Bronchial epithelial cell (primary cell): ENCODE measurements at places on chromosomes 6 and 20.
A peak's percentile ranks its signal among the peaks of the same experiment; 100 is the strongest.

- DNase-seq, result peak; percentile 33
Measured at GRCh38 chr20:15742087-15742486, 831.2 kb downstream of the KIF16B start.

GRCh38 chr20:47487175-47487917 is 14.3 kb upstream of the NCOA3 start:
- peak; percentile 47 for DNase-seq

- no peak for DNase-seq
Measured at GRCh38 chr6:2809015-2809414, 32.6 kb downstream of the SERPINB1 start.

DNA sequence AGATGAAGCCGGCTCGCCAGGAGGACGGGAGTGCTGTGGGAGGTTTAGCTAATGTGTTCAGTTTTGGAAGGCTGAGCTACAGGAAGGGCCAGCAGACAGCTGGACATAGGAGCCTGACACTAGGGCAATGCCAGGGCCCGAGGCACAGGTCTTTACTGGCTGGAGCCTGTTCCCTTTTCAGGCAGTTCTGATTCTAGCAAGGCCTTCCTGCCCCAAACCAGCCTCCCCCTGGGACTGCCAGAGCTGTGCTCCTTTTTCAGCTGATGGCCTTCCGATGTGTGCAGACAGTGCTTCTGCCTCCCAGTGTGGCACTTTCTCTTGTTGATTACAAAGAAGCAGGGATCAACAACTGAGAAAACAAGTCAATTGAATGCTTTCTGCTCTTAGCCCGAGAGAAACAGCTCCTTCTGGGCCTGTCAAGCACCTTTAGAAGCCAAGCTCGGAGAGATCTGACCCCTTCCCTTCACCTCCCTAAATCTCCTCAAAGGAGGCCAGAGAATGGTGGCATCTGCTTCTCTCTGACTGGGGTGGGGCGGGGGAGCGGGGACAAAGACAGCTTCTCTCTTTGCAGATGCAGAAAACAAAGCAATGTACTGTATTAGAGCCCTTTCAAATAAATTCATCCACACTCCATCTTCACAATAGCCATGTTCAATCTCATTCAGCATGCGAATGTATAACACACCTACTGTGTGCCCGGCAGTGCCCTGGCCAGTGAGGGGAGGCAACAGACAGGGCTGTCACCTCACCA is 63.2 kb downstream of the RAB44 start:
- DNase-seq, result no peak

GRCh38 chr6:38973178-38974057 is 75.2 kb upstream of the GLP1R start:
- peak; percentile 96 for DNase-seq

DNA sequence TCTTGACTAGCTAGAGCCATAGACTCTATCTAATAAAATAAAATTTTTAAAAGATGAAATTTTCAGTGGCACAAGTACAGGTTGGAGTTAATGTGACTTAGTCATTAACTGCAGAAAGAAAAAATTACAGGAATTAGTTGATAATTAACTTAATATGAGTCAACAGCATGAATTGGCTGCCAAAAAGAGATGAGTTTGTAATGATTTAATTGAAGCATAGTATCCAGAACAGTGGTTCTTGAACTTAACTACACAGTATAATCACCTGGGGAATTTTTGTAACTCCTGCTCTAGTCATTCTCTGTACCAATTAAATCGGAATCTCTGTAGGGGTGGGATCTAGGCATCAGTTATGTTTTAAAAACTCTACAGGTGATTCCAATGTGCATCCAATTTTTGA is 46.3 kb upstream of the HMGN3 start:
- DNase-seq, result no peak

DNA sequence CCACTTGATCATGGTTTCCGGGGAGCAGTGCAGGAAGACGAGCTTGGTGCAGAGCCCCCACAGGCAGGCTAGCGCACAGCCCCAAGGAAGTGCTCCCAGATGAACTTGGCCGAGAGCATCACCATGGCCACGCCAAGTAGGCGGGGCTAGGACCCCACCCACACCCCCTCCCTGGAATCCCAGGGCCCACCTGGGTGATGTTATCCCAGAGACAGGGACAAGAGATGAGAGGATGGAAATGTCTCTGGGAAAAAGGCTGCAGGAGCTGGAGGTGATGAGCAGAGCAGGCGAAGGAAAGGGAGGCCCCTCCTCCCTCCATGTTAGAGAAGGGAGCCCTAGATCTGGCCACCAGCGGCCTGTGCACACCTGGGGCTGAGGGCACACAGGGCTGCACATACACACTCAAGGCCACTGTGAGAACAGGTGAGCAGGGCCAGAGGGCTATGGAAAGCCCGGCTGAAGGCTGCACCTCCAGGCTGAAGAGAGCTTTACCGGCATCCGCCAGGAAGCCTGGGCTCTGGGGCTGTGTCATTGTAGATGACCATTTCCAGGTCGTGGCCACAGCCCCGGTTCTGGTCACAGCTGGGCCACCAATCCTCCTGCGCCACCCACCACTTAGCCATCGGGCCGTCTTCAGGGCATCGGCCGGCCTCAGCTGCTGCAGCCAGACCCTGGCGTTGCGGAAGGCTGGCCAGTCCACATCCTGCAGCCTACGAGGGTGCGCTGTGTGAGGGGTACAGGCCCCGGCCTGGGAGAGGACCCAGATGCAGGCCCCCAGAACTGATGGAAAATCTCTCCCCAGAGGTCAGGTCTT is 24.9 kb downstream of the NPEPL1 start:
- no peak for DNase-seq

DNA sequence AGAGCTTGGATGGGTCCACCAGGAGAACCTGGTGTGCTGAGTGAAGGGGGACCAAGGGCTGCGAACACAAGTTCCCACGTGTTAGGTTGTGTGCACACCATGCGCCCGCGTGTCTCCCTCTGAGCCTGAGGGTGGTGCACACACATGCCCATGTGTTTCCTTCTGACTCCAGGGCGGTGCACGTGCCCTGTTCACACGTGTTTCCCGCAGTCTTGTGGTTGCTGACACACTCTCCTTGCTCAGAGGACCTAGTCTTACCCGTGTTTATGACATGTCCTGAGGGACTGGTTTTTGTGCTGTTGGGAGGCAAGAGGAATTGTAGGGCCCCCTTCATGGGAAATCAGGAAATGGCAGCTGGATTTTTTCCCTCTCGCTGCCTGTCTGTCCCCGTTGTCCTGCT is 36.3 kb upstream of the PCMTD2 start:
- DNase-seq, result no peak

- no peak for DNase-seq
Measured at GRCh38 chr6:81792826-81793225, 40.3 kb upstream of the TENT5A start.

DNA sequence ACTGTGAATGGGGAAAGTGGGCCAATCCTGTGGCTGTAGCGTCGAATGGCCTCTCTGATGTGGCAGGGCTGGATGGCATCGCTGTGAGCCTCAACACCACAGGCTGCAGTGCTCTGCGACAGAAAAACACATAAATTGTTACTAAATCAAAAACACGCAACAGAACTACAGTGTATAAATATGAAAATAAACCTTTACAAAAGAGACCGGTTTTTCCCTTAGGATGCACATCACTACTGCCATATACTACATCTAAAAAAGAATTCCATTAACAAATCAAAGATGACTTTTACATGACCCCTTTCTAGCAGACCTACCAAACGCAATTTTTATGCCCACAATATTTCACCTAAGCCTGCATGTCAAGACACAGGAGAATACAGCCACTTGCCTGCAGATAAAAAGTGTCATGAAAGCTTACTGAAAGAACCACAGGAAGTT is 395.5 kb upstream of the RUNX2 start:
- DNase-seq, result no peak

- peak; percentile 21 for DNase-seq
Measured at GRCh38 chr20:57203986-57204385, 62.5 kb downstream of the BMP7 start.

DNA sequence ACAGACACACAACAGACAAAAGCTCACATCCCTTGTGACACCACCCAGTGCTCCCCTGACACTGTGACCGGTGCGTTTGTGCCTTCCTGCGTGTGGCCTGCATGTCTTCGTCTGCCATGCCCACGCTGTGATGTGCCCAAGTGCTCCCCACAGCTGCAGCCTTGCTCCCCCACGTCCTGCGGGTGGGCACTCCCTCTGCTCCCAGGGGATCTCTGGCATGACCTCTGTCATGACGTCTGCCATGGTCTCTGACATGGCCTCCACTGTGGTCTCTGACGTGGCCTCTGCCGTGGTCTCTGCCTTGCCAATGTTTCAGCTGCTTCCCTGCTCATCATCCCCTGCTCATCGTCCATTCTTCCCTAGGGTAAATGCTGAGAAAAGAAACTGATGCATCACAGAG is 200.9 kb downstream of the DLL1 start:
- no peak for DNase-seq

- DNase-seq, result peak; percentile 72
Measured at GRCh38 chr6:43769526-43770371, at the start of gene VEGFA. VEGFA (plus strand) TSS chr6:43770211.

- DNase-seq, result no peak
Measured at GRCh38 chr6:169858293-169858934, 107.0 kb downstream of the ERMARD start.

GRCh38 chr6:127077886-127078285 is 40.6 kb upstream of the RSPO3 start:
- peak; percentile 62 for DNase-seq

DNA sequence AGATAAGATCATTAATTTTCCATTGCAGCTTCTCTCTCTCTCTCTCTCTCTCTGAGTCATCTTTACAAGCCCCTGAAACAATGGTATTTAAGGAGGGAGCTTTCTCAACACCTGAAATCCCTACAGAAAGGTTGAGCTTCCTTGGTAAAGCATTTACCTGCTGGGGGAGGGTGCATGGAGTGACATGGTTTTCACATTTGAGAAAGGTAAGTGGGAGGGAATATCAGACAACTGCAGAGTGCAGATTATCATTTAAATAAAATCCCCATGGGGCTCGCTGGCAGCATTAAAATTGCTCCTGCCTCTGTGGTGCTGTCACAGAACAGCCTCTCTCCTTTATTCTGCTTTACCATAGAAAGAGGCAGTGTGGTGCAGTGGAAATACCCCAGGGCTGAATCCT is 10.3 kb upstream of the PDYN start:
- DNase-seq, result no peak

DNA sequence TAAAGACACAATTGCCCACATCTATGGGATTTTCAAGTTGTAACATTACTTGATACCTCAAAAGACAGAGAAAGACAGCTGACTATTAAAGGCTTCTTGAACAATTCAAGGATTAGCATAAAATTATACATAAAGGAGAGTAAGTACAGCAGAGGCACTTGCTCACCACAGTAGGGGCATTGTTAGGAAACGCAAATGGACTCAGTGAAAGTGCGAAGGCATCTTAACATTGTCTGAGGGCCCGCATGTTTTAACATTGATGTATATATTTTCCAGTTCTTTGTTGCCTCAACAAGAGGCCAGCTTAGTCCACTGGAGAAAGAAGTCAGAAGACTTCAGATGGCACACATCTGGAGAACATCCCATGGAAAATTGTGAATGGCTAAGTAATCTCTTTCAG is 115.4 kb downstream of the SIM1 start:
- no peak for DNase-seq

GRCh38 chr6:5172041-5172653 is 87.0 kb downstream of the PPP1R3G start:
- DNase-seq, result peak; percentile 42

DNA sequence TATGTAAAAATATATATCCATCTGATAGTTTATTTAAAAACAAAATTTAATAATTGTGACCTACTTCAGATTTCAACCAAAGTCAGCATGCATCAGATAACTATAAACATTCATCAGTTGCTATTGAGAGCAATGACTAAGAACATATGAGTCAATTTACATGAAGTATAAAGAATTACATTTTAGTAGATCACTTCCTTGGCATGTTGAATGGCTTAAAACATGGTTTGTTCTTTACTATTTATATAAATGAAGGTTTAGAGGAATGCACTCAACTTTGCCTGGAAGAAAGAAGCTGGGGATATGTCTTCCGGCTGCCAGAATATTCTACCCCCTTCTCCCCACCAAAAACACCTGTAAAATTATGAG is 6.4 kb upstream of the FAM217A start:
- DNase-seq, result peak; percentile 78

GRCh38 chr6:56475736-56476457 is 166.8 kb downstream of the DST start:
- no peak for DNase-seq

DNA sequence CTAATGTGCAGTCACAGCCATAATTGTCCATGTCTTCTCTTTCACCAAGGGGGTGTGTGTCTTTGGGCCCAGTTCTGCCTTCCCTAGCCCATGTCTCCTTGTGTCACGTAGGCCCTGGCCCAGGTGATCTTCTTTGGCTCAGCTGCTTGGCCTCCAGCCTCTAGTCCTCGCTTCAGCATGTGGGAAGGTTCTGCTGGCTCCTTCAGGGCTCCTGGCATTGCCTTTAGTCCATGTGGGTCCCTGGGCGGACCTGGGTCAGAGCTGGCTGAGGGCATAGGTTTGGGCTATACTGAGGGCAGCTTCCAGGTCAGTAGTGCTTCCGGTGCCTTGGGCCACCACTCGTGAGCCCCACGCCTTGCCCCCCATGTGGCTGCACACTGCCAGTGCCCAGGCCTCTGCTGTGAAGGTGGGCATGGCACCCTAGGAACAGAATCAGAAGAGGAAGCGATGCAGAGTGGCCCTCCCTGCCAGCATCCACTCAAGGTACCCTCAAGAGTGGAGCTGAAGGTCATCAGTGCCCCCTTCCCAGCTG is 12.8 kb downstream of the AARS2 start:
- DNase-seq, result no peak

DNA sequence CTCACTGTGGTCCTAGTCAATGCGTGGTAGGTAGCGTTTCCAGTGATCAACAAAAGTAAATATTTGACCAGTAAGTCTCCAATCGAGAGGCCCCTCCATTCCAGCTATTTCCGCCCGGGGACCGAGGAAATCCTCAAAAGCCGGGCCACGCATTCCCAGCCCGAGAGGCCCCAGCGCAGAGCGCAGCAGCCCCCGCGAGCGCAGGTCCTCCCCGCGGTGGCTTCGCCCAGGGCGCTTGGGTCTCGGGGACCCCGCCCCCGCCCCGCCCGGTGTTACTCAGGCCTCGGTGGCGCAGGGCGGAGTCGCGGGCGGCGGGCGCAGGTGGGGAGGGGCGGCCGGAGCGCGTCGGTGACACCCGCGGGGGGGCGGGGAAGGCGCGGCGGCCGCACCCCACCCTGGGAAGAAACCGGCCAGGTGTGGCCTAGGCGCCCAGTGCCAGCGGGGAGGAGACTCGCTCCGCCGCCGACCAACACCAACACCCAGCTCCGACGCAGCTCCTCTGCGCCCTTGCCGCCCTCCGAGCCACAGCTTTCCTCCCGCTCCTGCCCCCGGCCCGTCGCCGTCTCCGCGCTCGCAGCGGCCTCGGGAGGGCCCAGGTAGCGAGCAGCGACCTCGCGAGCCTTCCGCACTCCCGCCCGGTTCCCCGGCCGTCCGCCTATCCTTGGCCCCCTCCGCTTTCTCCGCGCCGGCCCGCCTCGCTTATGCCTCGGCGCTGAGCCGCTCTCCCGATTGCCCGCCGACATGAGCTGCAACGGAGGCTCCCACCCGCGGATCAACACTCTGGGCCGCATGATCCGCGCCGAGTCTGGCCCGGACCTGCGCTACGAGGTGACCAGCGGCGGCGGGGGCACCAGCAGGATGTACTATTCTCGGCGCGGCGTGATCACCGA is at the start of gene DSP:
TSS of gene DSP (plus strand) at position 497 of the 890 bp plus-strand sequence. CDS start at position 742, 245 bp downstream.
- peak; percentile 70 for DNase-seq
